ENCODE measurements at places on chromosomes 6 and 20. TPM values are rescaled to one million over a fixed set of nuclear protein-coding genes. Genes with fewer than 3 reads are reported as not detected.

DNA sequence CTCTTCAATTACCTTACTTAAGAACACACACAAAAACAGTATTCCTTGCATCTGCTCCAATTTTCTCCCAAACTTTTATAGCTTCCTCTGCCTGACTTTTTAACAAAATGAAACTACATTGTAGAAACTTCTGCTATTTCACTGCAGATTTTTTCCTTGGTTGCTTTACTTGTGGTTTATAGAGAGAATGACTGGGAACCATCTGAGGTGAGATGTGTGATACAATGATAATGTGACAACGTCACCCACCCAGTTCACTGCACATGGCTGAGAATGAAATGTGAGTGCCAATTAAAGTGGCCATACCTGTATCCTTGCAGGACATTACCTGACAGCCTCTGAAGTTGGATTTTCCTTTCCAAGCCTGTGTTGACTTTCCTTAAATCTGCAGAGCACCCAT lies 258.4 kb downstream of the CD83 start:
- DNase-seq = no peak

GRCh38 chr6:157865249-157865648 lies 42.2 kb downstream of the SNX9 start:
- no peak for DNase-seq

DNA sequence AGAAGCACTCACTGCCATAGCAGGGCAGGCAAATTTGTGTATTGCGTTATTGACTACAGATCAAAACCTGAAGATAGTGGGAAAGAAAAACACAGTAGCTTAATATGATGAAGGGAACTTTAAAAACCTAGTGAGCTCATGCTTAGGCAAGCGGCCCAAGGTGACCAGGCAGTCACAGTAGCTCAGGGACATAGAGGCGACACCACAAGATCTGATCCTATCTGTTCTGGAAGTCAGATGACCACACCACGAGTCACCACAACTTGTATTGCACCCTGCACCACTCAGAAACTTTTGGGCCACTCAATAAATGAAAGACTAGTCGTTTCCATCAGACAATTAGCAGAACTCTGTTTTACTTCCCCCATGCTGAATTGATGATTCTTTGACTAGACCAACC lies 4.9 kb downstream of the CLIC5 start:
- no peak for DNase-seq

DNA sequence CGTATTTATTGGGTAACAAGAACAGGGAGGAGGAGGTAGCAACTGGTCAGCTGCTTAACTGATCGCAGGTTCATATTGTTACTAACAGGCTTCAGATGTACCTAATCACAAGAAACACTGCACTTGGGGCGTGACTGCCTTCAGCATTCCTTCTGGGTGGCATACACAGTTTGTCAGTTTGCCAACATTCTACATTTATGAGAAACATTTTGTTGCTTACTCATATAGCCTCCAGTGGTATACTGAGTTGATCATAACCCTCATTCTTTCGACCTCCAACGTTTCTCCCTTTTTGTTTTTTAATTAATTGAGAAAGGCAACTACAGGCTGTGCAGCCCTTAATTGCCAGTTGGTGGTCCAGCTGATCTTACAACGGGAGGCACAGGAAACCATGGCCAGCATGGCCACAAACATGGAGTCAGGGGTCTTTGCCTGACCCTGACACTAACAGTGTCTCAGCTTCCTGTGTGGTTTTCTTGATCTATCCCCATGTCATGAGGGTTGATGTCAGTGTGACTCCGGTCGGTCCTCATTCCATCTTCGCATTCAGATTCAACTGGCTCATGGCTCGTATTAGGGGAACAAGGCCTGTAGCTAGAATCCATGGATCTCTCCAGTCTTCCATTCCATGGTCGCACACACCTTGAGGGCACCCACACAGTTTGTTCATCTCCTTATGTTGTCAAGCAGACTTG lies 9.4 kb downstream of the EPB41L2 start:
- no peak for DNase-seq

GRCh38 chr6:96923871-96924493 lies 546 bp upstream of the KLHL32 start:
- DNase-seq = no peak

- no peak for DNase-seq
Measured at GRCh38 chr6:41688256-41688965, 47.0 kb downstream of the TFEB start.

Gene LY6G6D
- total RNA-seq = not detected

Gene C2
- 1.4 TPM for total RNA-seq
